Iris pigment epithelial cell (primary cell): ENCODE measurements at places on chromosomes 7 and 10.

DNA sequence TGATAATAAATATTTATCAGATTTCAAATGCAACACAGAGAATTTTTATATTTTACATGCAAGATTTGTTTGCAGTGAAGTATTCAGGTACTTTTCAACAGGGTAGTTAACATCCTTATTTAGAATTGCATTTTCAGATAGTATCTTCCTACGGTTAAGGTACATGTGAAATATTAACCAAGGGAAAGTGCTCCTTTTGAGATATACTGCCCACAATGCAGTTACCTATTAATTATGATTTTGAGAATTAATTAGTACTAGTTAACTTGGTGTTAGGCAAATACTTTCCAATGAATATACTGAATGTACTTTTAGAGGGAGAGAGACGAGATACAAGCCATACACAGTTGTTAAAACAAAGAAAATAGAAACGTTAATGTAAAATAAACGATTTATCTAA is 206.2 kb upstream of the YAE1 start:
- no peak for DNase-seq

DNA sequence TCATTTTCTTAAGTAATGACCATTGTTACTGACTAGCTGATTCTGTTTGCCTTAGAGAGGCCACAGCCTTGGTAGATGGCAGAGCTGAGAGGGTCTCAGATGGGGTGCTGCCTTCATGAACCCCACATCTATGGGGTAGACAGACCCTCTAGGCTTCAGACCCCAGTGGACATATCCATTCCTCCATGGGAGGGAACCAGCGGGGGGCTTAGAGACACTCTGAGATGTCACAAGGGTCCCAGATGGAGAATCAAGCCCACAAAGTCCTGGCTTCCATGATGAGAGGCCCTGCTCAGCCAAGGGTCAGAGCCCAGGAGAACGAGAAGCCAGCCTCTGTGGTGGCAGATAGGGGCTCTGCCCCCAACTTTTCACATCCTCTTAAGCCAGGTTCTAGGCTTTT is 408.6 kb downstream of the TCERG1L start:
- no peak for DNase-seq

DNA sequence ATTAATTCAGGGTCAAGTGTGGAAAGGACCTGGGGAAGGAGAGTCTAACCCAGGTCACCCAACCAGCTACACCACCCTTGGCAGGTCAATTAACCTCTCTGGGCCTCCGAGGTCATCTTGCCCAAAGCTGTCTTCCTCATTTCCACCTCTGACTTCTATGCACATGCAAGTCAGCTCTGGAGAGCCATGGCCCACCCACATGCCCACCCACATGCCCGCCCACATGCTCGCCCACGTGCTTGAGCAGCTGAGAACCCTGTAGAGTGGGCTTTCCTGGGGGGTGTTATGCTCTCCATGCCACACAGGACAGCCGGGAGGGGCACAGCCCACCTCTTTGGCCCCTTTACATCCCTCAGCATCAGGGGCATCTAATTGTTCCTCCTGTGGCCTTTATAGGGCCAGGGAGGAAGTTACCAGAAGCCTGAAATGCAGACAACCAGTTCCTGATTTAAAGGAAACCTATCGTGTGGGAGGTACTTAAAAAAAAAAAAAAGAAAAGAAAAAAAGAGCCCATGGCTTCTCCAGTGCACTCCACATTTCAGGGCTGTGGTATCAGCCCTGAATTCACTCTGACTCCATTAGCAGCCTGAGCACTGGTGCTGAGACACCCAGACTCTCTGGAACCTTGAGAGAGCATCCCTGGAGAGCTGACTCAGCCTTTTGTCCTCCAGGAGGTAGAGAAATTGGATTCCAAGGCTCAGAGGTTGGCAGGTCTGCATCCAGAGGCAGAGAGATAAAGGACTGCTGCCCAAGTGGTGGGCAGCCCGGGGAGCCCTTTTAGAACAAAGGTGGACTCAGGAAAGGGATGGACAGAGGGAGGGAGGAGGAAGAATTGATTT is 176.2 kb upstream of the ZMIZ1 start:
- no peak for DNase-seq

GRCh38 chr7:6012355-6013104 is 3.5 kb downstream of the AIMP2 start:
- DNase-seq = peak; percentile 61

GRCh38 chr7:138359870-138360559 is 100.0 kb upstream of the TRIM24 start:
- no peak for DNase-seq

DNA sequence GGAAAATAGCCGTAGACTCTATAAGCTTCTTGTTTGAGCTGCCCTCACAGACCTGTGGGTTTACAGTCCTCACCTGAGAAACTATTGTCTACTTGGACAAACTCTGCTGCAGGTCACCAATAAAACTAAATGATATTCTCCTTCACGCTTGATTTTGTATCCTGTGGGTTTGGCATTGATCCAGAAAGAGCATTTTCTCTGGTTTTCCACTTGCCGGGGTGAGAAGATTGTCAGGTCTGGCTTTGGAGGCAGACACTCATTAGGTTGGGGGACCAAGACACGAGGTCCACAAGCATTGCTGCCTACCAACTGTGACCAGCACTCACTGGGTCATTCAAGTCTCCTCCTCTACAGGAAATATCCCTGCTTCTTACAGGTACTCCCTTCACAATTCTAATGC is 68.5 kb downstream of the CDC14C start:
- DNase-seq = no peak

DNA sequence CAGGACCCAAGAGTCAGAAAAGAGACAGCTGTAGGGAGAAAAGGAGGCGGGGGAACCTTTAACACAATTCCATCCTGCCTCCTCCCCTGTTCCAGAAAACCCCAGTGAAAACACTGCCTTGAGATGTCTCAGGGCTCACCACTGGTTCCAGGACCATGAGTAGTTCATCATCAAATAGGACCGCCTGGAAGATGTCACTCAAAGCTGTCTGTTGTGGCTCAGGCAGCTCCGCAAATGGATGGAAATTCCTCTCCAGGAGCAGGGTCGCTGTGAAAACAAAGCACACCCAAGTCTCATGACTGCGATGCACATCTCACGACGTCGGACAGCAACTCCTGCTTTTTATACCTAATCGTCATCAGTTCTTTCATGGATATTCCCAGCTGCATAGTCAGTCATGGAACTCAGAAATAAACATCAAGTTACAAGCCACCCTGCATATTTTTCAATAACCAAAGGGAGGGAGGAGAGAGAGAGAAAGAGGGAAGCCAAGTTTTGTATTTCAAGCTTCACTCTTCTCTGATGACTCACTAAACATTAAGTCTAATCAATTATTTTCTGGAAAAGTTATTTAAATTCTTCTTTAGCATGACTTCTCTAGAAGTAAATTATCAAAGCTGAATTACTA is 49.2 kb downstream of the GSDME start:
- DNase-seq = no peak

- DNase-seq = no peak
Measured at GRCh38 chr10:6476989-6477388, 103.1 kb downstream of the PRKCQ start.

DNA sequence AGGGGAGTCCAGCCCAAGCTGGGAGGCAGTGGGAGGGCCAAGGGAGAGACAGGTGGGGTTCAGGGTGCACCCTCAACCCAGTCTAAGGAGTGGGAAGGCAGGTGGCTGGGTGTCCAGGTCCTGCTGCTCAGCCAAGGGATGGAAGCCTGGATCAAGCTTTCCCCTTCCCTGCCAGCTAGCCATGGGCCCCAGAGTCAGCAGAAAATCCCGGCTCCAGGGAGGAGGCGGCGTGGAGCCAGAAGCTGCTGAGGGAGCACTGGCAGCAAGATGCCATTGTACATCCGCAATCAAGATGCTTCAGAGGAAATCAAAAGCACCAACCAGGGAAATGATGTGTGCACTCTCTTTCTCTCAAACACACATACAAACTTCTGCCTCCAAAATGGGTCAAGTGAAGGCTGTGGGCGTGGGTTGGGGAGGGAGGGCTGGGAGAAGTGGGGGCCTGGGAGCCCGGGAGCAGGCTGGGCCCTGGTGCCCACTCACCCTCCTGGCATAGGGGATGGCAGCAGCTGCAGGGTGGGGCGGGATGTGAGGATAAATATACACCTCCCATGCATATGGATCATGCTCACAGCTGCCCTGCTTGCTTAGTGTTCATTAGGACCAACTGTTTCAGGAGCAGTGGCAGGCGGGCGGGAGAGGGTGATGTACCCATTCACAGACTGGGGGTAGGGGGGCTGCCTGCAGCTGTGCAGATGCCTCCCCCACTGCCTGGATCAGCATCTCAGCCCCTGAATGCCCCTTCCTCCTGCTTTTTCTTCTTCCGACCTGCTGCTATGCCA is 24.2 kb downstream of the TRIM8 start:
- no peak for DNase-seq

GRCh38 chr7:145817687-145818086 is 298.9 kb upstream of the CNTNAP2 start:
- no peak for DNase-seq

DNA sequence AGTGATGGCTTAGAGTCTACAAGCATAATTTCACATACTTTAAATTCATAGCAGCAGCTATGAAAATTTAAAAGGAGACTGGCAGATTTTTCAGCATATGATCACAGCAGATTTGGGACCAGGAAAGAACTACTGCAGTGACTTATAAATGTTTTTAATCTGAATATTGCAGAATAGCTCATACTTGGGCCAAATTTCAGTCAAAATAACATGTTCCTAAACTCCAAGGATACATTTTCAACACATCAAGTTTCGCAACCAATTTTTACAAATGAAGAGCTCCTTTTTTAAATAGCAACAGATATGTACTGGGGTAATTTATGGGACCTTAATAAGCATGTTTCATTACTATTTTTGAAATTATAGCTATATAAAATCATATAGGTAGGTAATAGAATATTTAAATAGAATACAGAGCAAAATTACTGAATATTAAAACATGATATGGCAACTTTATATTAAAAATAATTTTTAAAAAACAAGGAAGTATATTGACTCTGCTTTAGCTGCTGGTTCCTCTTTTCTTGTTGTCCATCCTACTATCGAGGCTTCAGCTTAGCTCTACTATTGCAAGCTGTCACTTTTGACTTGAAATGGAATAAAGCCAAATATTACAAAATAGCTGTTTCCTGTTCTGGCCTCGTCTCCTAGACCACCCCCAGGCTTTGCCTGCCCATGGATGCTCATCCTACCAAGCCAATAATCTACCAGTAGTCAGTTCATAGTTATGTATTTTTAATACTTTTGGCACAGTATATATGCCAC is 123.1 kb downstream of the NRBF2 start:
- DNase-seq = peak; percentile 66

DNA sequence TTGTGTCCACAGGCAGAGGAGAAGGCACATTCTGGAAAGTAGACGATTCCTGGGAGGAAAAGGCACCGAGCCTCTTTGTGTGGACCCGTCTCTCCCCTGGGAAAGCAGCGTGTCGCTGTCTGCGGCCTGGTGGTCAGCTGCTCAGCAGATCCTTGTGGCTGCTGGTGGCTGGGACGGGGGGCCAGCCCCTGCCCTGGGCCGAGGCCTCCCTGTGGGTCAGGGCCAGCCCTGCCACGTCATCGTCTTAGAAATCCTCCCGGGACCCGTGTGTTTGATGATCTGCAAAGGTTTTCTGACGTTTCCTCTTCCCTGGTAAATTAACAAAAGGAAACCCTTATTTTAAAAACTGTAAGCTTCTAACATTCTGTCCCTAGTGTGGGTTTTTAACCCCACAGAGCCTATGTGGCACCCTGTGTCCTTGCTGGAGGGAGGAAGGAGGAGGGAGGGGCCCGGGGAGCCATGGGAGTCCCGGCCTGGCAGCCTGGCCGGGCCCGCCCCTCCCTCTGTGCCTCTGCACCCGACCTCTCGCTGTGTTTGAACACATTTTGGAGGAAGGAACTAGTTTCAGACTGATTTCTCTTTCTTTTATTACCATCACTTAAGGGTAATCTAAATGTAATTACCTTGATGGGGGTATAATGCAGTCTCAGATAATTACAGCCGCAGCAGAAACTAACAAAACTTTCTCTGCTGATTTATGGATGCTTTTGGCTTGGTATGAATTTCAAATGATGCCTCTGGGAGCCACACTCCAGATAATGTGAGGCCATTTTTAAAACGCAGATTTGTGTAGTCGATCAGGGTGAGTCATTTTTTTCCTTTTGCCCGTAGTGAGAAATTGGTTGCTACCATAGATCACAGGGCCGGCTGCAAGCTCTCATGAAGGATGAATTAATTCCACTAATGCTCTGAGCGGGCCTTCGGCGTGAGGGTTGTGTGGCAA is 85.5 kb downstream of the NKX6-2 start:
- DNase-seq = no peak

- no peak for DNase-seq
Measured at GRCh38 chr7:14602851-14603250, 299.7 kb downstream of the DGKB start.

- no peak for DNase-seq
Measured at GRCh38 chr7:88089561-88089960, 130.3 kb downstream of the SRI start.

DNA sequence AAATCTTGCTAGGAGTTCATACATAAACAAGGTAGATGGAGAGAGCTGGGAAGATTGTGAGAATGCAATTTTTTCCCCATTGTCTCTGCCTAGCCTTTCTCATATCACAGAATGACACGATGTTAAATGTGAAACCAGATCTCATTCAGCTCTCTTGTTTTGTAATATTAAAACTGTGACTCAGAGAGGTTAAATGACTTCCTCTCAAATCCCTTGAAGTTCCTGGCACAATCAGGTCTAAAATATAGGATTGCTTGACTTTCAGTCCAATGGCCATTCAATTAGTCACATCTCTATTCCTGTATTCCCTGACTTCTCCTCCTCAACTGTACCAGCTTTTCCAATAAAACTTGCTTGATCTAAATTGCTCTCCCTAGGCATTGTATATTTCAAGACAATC is 3.1 kb downstream of the ANKRD22 start:
- DNase-seq = peak; percentile 85

GRCh38 chr7:133081119-133081598 is 731 bp downstream of the CHCHD3 start:
- peak; percentile 28 for DNase-seq

- no peak for DNase-seq
Measured at GRCh38 chr7:82665966-82666507, 222.5 kb upstream of the CACNA2D1 start.

GRCh38 chr10:97142834-97143233 is 42.9 kb downstream of the SLIT1 start:
- no peak for DNase-seq

GRCh38 chr7:101165958-101166647 is 734 bp upstream of the VGF start:
- DNase-seq = no peak

DNA sequence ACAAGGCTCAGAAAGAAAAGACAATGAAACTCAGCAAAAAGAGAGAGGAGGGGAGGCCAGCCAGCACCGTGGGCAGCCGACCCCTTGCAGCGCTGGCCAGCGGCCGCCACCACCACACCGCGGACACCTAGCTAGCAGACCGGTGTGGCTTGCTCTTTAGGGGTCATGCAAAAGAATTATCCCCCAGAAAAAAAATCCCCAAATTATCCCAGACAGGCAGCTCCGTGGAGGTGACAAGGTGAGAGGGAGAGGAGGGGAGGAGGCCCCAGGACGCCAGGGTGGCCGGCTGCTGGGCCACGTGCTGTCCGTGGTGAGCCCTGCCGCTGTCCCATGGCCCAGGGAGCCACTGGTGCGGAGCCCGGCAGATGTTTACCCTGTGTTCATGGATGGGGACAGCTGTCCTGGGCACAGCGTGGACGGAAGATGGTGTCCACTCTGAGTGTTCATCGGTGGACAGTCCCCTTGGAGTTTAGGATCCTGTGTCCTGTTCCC is 16.5 kb downstream of the YKT6 start:
- no peak for DNase-seq

GRCh38 chr10:61549861-61550260 is 96.7 kb upstream of the TMEM26 start:
- DNase-seq = no peak
